ENCODE measurements at places on chromosomes 4 and X.

GRCh38 chr4:88276952-88277710, 7.2 kb downstream of the PPM1K start:
- no peak for DNase-seq

DNA sequence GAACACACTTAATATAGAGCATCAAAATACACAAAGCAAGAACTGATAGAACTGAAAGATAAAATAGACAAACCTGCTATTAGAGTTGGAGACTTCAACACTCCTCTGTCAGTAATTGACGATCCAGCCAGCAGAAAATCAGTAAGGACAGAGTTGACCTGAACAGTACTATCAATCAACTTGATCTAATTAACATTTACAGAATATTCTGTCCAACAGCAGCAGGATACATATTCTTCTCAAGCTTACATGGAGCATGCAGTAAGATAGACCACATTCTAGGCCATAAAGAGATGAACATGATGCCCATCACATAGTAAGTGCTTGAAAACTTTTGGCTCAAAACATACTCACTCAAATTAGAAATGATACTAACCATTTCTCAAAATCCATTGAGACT, 196.7 kb upstream of the KLF3 start:
- DNase-seq = no peak

DNA sequence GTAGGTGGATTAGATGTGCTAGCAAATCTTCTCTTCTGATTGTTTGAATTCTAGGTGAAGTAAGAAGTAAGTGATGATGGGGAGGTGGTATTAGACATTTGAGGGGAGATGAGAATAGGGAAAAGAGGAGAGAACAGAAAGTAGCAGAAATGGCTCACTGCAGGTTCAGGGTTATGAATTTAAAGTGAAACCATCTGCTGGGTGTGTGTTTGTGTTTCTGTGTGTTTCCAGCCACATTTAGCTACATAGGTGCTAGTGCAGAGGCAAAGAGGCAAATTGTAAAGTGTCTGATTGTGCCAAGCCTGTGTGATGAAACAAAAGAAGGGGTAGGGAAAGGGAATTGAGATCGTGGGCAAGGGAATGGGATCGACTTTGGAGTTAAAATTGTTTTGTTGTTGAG, 50.6 kb downstream of the ZFX start:
- DNase-seq = no peak

GRCh38 chr4:17024425-17024824, 126.0 kb upstream of the LDB2 start:
- DNase-seq = no peak

DNA sequence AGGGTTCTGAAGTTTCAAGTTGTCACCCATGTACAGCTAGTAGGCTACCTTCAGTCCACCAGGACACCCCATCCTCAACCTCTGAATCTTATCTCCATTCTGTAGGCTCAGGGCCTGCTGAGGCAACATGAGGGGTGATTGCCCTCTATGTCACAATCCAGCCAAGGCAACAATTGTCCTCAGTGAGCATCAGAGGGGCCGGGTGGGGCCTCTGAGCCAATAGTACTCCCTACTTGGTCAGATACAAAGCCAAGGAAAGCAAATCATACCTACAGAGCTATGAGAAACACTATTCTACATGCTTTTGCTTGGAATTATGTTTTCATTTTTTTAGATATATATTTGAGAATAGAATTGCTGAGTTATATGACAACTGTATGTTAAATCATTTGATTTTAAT, at the start of gene ACTRT1:
Gene ACTRT1, minus strand, starts transcription at position 101 of the 400 bp plus-strand sequence. CDS start 197 bp downstream, outside the sequence.
- no peak for DNase-seq

DNA sequence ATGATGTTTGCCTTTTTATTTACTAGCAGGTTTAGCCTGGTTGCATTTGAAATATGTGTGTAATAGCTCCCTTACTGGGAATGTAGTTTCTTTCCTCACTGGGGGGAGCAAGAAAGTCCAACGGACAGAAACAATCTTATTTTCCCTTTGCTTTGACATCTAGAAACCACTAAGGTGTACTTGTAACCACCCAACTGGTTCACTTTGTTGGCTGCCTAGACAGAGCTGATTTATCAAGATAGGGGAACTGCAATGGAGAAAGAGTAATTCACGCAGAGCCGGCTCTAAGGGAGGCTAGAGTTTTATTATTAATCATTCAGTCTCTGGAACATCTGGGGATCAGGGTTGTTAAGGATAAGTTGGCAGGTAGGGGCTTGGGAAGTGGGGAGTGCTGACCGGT, 30.3 kb downstream of the XG start:
- DNase-seq = no peak

DNA sequence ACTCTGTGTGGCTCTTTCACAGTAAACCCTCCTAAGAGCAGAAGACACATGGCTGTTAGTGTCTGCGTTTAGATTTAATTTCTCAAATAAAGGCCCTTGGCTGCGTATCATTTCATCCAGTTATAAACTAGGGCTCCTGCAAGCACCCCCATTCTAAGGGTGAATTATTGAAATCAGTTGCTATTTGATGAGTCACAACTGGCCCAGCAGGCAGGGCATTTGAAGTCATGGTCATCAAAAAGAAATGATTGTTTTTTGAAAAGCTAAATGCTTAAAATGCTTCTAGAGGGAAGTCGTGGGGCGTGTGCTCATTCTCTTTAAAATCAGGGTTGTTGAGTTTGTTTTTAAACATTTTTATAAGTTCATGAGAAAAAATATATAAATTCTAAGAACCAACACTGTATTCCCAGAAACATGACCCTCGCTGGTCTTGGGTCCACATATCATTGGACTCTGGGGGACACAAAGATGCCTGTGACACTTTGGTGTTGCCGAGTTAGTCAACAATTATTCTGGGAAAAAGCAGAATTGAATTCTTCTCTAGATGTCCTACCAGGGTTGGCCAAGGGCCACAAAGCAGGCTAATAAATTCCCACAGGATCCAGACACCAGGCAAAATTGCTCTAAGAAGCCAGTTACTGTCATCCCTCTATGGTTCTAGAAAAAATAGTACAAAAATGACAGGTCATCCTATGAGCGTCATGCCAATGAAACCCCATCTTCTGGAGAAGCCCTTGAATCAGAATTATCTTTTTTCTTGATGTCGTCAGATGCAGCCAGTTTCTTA, 99.5 kb upstream of the MYOZ2 start:
- DNase-seq = no peak

DNA sequence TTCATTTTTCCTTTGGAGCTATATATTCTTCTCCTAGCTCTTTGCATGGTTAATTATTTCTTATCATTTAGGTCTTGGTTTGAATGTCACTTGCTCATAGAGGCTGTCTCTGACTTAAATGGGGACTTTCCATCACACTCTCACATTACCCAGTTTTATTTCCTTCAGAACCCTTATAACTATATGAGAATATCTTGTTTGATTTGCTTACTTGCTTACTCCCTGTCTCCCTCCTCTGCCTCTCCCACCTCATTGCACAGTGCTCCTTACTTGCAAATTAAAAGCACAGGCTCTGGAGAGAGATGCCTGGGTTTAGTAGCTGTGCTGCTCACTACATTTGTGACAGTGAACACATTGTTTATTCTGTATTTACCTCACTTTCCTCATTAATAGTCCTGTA, 174.6 kb downstream of the SOWAHB start:
- DNase-seq = no peak

DNA sequence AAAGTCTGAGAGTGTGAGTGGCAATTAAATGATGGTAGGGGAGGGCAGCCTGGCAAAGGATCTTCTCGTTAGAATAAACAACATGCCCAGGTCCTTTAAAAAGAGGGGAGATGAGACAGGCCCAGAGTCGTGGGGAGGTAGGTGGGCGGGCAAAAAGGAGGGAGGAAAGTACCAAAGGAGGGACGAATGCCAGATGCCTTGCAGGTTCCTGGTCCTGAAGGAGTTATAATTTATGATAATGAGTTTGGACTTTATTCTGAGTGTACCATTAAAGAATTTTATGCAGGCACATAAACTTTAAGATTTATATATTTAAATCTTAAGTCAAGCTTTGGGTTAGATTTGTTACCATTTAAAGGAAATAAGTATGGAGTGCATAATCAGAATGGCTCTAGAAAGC, 62.3 kb upstream of the SMARCA5 start:
- DNase-seq = no peak

DNA sequence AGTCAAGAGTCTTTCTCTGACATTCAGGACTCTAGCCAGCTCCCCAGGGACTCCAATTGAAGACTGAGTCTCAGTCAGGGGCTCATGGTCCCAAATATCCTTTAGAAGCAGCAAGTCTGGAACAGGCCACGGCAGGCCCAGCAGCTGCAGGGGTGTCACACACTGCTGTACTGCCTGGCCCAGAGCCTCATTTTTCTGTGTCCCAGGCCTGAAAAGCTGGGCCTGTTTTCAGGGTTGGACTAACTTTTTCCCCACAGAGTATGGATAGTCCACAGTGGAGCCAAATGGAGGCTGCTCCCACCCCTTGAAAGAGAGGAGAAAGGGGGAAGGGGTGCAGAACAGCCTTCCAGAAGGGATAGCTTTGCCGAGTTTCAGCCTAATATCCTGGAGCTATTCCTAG, 146.8 kb upstream of the NALF2 start:
- no peak for DNase-seq

DNA sequence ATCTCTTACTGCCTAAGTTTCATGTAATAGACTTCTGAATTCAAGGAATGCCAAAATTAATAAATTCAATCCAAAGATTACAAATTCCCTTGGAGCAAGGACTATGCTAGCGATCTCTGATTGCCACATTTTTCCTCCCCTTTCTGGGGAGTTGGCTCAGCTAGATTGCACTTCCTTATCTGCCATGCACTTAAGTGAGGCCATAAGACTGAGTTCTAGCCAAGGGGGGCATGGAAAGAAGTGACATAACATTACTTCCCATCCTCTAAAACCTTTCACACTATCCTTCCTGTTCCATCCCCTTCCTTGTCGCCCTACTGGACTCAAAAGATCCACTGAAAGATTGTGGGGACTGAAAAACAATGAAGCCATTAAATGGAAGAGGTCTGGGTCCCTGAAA, 53.8 kb upstream of the TXK start:
- no peak for DNase-seq

- DNase-seq = no peak
Observed at GRCh38 chr4:15040916-15041463, 38.7 kb downstream of the CPEB2 start.

DNA sequence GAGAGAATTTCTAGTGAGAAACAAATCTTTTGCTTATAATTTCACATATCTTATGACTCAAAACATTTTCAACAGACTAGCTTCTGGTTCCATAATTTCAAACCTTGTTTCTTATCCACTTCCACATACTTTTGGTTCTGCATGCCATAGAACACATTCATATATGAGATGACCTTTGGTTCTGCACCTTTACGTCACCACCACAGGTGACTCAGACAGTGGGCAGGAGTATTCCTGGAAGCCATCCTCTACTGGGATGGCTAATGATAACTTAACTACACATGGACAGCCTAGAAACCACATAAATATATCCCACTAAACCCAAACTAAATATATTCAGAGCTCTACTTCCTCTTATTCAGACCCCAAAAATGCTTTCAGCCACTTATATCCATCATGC, 133.3 kb downstream of the DCK start:
- DNase-seq = no peak

- no peak for DNase-seq
Observed at GRCh38 chr4:168028970-168029597, 63.3 kb upstream of the ANXA10 start.

DNA sequence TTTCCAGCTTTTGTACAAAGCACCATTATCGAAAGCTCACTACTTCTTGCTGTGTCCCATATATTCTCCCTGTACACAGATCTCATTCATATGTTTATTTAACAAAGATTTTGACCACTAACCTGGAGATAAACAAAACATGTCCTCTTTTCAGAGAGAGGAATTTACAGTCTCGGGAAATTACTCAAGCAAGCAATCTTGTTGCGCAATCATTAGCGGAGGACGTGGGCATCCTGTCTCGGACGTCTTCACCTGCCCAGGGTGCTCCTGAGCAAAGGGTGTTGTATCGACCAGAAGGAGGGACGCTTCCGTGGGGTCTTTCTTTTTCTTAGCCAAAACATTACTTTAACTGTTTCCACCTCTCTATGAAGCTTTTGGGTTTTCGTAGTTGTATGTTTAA, 66.5 kb upstream of the CLCN4 start:
- DNase-seq = no peak

- no peak for DNase-seq
Observed at GRCh38 chrX:29453333-29453732, 762.0 kb upstream of the MAGEB2 start.

- no peak for DNase-seq
Observed at GRCh38 chr4:47120783-47121182, 89.4 kb downstream of the GABRB1 start.

GRCh38 chr4:89427782-89428181, 120.2 kb upstream of the GPRIN3 start:
- DNase-seq = no peak

GRCh38 chr4:83009529-83009928, 1.1 kb downstream of the LIN54 start:
- DNase-seq = no peak

DNA sequence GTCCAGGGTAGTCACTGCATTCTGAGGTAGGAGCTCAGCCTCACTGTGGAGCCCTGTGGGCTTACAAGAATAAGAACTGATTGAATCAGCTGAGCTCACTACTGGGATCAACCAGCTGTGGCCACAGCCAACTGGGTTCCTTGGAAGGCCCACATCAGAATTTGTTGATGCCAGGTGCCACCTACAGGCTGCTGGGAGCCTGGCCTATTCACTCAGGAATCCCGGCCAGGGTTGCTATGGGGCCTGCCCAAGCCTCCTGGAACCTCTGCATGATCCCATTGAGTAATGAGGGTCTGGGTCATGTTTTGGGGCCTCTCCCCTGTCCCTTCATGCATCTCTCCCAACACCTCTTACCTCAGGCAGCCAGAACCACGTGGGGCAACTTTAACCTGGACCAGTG, 53.9 kb upstream of the KIAA1210 start:
- DNase-seq = no peak

DNA sequence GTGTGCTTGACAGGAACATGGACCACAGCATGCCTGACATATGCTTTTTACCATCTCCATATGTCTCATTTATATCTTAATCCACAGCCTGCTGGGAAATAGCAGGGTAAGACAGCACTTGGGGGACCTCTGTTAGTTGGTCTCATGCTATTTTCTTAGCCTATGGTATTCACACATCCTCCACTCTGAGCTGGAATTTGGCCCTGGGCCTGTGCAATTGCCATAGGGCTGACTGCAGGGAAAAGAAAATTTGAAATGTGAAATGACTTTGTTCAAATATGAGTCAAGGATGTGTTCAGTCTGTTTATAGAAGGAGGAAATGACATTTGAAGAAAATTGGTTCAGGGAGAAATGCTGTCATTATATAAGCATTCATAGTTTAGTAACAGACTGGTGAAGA, 9.6 kb upstream of the MAP7D3 start:
- DNase-seq = no peak

- no peak for DNase-seq
Observed at GRCh38 chr4:129136433-129136832, 40.5 kb downstream of the C4orf33 start.

DNA sequence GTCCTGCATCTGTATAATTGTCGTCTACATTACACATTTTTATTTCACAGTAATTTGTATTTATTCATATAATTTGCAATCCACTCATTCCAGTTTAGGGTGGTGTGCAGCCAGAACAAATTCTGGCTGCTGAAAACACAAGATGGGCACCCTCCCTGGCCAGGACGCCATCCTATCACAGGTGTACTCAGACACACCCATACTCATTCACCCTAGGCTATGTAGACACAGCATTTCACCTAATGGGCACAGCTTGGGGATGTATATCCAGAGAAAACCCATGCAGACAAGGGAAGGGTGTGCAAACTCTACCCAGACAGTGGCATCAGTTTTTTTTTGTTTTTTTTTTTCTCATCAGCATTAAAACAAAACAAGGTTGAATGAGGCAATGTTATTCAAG, 73.1 kb downstream of the HMGB2 start:
- no peak for DNase-seq

- no peak for DNase-seq
Observed at GRCh38 chr4:102758241-102759160, 2.3 kb downstream of the MANBA start.
